ENCODE measurements at places on chromosomes 16 and 17.

- H3K27me3 ChIP-seq = no peaks in the 10 kb centered on the region
- no peak for DNase-seq
- no peaks in the 10 kb centered on the region for H3K36me3 ChIP-seq
- no peak overlapping the region for H3K4me3 ChIP-seq
Observed at GRCh38 chr16:55017321-55017720, 86.7 kb downstream of the IRX5 start.

DNA sequence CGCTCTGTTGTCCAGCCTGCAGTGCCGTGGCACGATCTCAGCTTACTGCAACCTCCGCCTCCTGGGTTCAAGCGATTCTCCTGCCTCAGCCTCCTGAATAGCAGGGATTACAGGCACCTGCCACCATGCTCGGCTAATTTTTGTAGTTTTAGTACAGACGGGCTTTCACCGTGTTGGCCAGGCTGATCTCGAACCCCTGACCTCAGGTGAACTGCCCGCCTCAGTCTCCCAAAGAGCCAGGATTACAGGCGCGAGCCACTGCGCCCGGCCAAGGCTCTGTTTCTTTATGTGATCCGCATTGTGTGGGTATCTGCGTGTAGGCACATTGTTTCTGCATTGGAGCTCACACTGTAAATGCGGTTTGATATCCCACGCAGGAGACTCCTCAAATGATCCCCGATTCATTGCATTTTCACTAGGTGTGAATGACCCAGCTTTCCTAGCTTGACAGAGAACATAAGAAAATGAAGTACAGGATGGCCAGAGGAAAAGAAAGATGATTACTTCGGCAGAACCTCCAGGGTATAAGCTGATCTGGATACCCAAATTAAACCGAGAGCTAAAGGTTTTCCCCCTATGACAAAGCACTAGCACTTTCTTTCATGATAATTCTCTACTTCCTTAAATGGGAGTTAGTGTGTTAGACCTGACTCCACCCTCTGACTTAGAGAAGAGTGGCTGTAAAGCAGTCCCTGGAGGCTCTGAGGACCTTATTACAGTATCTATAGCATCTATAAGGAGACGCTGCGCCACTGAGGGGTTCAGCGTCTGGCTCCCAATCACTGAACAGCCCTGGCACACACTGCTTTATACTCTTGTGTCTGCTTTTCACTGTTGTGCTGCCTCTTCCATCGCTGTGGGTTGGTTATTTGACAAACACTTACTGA lies 17.3 kb downstream of the COTL1 start:
- H3K4me1 ChIP-seq = peaks cover 80% of the 10 kb centered on the region
- H3K27me3 ChIP-seq = no peaks in the 10 kb centered on the region
- H3K36me3 ChIP-seq = peaks cover 7% of the 10 kb centered on the region

DNA sequence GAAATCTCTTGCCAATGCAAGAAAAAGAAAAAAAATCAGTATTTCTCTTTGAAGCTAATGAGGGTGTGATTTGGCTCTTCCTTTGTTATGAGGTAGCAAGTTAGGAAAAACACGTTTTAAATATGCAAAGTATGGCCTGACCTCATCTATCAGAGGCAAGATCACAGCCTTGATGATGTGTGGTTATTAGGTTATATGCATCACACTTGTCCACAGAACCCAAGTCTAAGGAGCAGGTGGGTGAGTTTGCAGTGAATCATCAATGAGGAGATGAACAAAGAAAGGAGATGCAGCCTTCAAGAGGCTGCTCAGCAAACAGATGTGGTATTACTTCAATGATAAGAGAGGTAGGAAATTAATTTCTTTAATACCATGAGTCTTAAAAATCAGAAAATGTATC lies 594.8 kb upstream of the CDH5 start:
- no peaks in the 10 kb centered on the region for H3K4me1 ChIP-seq
- H3K4me3 ChIP-seq = no peak overlapping the region
- DNase-seq = no peak

DNA sequence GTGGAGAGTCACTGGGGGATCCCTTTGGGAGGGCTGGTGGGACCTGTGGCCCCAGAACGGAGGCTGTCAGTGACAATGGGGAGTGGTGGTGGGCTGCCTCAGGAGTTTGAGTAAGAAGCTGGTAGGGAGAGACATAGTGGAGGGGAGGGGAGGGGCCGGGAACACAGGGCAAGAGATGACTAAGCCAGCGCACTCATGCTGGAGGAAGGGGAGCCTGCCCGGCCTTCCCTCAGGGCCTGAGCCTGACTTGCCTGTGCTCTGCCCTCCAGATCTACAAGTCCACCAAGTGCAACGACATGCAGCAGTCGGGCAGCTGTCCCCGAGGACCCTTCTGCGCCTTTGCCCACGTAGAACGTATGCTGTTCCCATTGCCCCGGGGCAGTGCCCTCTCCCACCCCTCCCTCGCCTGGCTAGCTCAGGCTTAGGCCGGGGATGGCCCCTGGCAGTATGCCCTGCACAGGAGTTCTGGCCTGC lies 29.3 kb downstream of the UNC13D start:
- peaks cover 37% of the 10 kb centered on the region for H3K36me3 ChIP-seq
- no peak overlapping the region for H3K4me3 ChIP-seq
- no peaks in the 10 kb centered on the region for H3K27me3 ChIP-seq
- H3K27ac ChIP-seq = no peak overlapping the region
- DNase-seq = no peak

All from GM12878 (cell line).